Activated CD4-positive, alpha-beta T cell treated with anti-CD3 and anti-CD28 coated beads, Interleukin-2, Interleukin-6, amounts not matched to agents 100 ng/mL and 50 ng/mL, durations not matched to agents 16 hours and 8 hours (primary cell): ENCODE measurements at places on chromosomes 13 and 19.

DNA sequence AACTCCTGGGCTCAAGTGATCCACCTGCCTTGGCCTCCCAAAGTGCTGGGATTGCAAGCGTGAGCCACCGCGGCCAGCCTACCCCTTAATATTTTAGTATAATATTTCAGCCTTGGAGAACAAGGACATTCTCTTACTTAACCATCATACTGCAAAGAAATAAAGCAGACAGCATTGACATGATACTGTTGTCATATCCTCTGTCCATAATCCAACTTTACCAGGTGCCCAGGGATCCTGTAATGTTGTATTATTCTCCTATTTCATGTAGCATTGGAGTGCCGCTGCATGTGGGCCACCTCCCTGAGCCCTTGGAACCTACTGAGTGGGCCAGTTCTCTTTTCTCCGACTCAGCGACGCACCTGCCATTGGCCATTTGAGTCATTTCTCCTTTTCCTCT is 21.4 kb upstream of the EHD2 start:
- DNase-seq, result no peak

- DNase-seq, result no peak
Measured at GRCh38 chr19:54302257-54302656, 10.7 kb downstream of the LILRA5 start.

DNA sequence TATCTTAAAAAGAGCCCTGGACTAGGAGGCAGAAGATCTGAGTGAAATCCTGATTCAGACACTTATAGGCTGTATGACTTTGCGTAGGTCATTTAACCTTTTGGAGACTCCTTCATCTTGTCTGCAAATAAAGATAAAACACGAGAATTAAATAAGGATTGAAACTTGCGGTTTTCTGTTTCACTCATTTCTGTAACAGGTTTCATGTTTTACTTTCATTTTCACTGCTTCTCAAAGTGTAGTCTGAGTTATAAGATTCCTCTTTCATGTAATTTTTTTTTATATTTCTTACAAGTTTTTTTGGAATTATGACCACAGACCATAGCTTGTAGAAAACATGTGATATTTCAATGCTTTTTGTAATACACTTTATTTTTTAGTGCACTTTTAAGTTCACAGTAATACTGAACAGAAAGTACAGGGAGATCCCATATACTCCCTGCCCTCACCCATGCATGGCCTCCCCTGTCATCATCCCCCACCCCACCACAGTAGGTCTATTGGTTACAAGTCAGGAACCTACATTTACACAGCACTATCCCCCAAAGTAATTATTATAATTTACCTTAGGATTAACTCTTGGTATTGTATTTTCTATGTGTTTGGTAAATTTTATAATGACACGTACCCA is 174.6 kb downstream of the ITGBL1 start:
- peak; percentile 72 for DNase-seq

DNA sequence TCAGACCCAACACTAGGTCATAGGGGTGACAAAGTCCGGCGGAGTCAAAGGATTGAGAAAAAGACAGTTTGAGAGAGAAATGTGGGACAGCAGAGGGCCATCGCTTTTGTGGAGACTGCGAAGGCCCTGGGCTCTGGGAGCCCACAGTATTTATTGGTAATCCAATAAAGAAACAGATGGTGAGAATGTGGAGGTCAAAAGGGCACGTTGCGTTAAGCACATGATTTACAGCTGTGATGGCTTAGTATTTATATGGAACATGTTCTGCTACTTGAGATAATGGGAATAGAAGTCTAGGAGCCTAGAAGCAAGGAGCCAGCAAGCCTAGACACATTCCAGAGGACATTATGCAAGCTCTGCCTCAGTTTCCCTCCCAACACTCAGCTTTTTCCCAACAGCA is 2521.1 kb downstream of the PCDH9 start:
- no peak for DNase-seq

- DNase-seq, result no peak
Measured at GRCh38 chr13:86813198-86813597, 858.0 kb upstream of the SLITRK5 start.

GRCh38 chr19:1844513-1845124 is 3.7 kb downstream of the REXO1 start:
- DNase-seq, result no peak

DNA sequence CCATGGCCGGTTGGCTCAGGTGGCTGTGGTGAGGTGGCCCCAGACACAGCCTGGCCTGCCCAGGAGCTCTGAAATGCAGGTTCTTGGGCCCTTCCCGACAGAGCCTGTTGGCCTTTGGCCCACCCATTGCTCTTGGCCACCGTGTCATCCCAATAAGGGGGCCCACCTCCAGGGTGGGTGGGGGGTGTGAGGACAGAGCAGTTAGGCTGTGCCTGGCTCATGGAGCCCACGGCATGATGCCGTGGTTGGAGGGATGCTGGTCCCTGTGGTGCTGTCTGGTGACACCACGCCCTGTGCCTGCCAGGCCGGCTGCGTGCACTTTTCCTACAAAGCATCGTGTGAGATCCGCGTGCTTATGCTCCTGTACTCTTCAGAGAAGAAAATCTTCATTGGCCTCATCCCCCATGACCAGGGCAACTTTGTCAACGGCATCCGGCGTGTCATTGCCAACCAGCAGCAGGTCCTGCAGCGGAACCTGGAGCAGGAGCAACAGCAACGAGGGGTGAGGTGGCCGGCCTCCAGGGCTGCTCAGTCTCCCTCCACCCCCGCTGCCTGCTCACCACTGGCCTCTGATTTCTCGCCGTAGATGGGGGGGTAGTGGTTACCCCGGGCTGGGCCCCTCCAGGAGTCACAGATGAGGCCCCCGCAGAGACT is 7.6 kb downstream of the PNKP start:
- DNase-seq, result no peak

DNA sequence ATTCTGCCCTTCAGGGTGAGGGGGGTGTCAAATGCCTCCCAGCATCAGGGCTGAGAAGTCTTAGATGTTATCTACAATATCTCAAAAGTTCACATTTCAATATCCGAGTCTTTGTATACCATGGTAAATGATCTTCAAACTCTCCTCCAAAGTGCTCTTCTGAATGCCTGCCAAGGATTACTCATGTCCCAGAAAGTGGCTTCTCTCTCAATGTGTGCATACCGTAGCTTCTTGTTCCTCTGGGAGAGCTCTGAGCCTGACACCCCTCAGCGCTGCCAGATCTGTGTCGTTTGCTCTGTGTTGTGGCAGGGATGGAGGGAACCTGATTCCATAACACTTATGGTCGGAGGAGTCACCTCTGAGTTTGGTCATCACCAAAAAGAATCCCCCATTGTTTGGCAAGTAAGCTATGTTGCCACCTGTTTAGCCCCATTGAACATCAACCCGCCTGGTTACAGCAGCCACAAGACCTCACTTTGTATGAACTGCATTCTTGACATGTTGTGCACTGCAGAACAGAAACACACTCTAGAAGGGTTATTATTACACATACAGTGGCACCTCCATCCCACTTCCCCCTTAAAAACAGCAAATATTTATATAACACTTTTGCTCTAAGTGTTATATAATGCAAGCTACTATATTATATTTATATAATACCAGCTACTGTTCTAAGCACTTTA is 163.1 kb upstream of the MIR17HG start:
- no peak for DNase-seq

DNA sequence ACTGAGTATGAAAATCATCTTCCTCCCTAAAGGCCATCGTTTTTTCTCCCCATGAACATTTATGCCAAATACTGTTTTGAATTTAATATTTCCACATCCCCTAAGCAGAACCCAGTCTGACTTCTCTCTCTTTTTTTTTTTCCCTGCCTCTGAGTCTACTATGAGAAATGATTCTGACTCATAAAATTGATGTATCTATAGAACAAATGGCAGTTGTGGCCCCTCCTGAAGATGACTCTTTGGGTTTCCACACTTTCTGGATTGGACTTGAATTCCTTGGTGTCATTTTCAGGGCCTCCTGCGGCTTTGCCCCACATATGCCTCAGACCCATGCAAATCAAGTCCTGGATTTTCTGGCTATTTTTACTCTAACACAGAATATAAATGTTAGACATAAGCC is 22.7 kb upstream of the NAXD start:
- DNase-seq, result no peak

GRCh38 chr13:60620611-60621395 is 223.8 kb downstream of the TDRD3 start:
- no peak for DNase-seq

DNA sequence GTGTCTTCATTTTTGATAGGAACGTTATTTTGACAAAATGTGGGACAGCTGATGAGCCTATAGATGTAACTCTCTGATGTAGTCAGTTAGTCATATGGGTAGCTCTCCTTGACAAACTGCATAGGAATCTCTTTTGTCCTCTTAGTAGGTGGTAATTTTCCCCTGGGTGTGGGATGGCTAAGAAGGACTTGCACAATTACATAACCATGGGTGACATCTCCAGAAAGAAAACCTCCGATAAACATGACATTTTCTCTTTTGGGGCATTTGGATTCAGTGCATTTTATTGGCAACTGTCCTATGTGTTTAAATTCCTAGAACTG is 41.8 kb downstream of the IGFL3 start:
- no peak for DNase-seq

GRCh38 chr13:24215126-24215525 is 54.6 kb downstream of the SPATA13 start:
- DNase-seq, result no peak

DNA sequence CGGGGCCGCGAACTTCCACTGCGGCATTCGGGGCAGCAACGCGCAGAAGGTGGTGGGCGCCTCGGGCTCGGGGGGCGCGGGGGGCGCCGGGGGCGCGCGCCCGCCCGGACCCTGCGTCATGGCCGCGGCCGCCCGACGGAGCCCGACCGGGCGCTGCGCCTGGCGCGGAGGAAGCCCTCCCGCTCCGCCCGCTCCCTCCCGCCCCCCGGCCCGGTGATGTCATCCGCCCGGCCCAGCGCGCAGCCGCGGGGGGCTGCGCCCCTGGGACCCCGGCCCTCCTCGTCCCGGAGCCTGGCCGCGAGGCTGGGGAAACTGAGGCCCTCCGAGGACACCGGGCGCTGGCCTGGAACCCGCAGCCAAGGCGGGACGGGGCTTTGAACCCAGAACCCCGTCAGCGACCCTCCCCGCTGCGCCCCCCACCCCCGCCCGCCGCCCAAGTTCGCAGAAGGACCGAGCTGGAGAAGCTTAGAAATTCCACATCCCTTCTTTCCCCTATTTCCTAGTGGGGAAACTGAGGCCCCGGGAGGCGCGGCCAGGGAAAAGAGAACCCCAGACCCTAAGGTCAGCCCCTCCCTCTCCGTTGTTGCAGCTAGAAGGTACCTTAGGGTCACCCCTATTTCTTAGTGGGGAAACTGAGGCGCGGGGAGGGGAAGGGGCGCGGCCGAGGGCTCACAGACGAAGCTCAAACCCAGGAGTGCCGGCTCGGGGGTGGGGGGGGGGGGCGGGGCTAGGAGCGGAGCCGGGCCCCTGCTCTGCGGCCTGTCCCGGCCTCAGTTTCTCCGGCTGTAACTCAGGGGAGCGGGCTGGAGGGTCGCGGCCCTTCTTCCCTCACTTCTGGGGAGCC is at the start of gene SHC2:
Gene SHC2 (minus strand): TSS at position 157 of the 844 bp plus-strand sequence. CDS start 37 bp downstream, at position 120.
- no peak for DNase-seq

- DNase-seq, result no peak
Measured at GRCh38 chr19:15199661-15200552, 888 bp downstream of the NOTCH3 start.

DNA sequence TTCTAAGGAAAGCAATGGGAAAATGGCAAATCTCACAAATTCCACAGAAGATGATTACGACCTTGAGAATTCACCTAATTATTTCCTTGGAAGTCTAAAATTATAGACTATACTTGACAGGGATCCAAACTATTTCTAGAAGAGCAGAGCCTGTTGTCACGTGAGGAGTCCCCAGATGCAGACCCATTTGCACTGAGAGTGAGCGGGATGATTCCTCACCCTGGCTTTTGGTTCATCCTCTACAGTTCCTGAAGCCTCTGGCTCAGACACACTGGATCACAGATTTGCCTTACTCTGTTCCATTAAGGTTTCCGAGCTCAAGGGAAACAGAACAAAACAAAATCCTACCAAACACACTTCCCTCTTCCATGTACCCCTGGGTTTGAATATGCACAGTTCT is 23.0 kb upstream of the CYSLTR2 start:
- DNase-seq, result no peak

DNA sequence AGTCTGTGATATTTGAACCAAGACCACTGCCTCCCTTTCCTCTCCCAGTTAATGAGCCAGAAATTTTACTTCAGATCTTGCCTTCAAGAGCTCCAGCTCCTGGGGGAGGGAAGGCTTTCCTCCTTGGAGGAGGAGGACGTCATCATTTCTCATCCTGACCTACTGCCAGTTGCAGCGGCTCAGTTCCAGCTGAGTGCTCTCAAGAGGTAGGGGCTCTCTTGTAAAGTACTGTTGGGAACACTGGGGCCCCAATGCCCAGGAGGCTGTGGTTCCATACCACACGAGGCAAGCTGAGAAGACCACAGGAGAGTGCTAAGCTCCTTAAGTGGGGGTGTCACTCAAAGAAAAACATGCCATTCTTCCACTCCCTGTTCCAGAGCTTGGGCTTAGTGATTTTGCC is 36.2 kb downstream of the METTL21C start:
- DNase-seq, result no peak

DNA sequence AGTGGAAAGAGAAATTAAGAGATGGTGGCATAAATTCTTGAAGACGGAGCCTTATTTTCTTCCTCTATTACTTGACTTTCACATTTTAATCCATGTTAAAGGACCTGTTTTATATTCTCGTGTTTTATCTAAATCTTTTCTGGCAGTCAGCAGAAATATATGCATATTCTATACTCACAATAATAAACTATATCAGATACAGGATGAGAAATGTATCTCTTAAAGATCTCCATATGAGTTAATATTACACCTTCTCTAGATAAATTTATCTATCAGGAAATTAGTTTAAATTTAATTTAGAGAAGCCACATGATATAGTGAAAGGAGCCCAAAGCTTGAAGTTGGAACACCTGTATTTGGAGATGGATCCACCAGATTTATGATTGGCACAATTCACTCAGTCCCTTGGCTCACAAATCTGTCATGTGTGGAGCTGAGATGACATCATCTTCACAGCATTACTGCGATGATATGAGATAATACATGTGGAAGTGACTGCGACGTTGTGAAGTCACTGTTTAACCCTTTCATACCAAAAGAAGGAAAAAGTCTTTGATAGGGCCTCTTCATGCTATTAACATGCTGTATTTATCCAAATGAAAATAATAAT is 216.4 kb downstream of the FGF14 start:
- no peak for DNase-seq

- DNase-seq, result no peak
Measured at GRCh38 chr19:13942023-13942684, 3.9 kb upstream of the PODNL1 start.

DNA sequence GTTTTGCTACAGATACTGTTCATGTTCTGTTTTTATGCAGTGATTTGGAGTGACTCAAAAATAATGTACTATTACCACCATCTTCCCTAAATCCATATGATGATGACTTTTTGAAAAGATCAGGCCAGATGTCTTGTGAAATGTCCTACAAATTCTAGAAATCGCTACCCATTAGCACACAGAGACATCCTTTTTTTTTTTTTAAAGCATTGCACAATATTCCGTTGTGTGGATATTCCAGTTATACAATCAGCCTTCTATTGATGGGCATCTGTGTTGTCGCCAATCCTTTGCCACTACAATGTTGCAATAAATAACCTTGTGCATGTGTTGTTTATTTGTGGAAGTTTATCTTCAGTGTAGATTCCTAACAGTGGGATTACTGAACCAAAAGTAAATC is 24.5 kb downstream of the ZDHHC20 start:
- no peak for DNase-seq
